ENCODE measurements at places on chromosomes 1 and 21.

GRCh38 chr1:180157108-180157507 is 2.4 kb downstream of the QSOX1 start:
- DNase-seq, result no peak

GRCh38 chr1:81802457-81802706 is 1.6 kb downstream of the ADGRL2 start:
- no peak for DNase-seq

DNA sequence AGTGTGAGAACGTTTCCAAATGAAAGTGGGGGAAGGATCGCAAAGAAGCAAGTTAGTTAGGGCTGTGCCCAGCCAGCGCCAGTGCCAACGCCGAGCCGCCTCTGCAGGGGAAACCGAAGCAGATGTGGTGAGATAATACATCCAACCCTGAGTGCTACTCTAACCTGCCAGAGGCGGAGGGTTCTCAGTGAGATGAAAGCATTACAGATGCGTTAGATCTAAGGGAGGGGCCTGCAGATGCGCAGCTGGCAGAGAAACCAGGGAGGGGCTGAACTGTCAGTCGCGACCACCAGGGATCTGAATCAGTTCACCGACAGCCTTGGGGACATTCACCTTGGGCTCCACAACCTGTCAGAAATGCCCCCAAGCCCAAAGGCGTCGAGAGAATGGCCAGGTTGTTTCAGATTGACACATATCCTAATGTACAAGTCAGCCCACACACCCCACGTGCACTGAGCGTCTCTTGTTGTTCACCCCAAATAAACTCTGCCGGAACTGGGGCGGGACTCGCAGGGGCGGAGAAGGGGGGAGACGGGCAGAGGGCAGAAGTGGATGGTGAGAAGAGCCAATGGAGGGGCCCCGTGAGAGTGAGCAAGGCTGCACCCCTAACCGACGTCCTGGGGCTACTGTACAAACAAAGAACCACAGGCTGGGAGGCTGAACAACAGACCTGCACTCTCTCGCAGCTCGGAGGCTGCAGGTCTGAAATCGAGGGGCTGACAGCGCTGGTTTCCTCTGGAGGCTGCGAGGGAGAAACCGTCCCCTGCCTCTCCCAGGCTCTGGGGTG is 8.7 kb upstream of the UMODL1 start:
- no peak for DNase-seq

DNA sequence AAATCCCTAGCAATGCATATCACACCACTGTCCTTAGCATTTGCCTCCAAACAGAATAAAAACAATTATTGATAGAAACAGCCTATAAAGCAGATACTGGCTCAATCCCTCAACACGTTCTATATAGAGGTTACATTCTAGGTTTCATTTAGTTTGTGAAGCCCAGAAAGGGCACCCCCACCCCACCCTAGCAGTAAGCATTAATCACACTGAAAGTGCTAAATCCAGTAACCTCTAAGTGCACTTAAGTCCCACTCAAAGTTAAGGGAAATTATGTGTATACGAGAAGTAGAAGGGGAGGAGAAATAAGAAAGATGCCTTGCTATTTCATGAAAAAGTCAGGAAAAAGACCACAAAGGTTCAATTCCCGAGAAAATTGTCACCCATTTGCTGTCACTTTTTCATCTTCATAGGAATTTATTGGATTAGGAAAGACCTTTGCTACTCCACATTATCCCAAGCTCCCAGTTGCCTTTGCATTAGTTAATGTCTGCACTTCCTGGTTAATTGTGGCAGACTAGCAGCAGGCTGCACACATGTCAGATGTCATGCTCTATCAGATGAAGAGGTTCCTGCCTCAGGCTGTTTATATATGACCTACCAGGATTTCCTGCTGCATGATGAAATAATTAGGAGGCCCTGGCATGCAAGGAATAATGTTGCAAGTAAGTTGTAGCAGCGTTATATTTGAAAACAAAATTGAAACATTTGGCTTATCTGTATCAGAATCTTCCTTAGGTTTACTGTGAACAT is 54.5 kb upstream of the LHX8 start:
- DNase-seq, result peak; percentile 63

- no peak for DNase-seq
These were observed 21.9 kb upstream of the TRIM67 start for GRCh38 chr1:231139659-231140654.

GRCh38 chr1:6783936-6784559 is 1.2 kb upstream of the CAMTA1 start:
- DNase-seq, result no peak

GRCh38 chr1:29964718-29965533 is 728.6 kb downstream of the PTPRU start:
- DNase-seq, result no peak

GRCh38 chr1:37556712-37557196 is at the start of gene DNALI1:
DNALI1 (plus strand) TSS chr1:37556940; CDS start chr1:37556995, 55 bp downstream.
- DNase-seq, result peak; percentile 94

GRCh38 chr1:81151206-81151605 is 649.5 kb upstream of the ADGRL2 start:
- DNase-seq, result no peak

DNA sequence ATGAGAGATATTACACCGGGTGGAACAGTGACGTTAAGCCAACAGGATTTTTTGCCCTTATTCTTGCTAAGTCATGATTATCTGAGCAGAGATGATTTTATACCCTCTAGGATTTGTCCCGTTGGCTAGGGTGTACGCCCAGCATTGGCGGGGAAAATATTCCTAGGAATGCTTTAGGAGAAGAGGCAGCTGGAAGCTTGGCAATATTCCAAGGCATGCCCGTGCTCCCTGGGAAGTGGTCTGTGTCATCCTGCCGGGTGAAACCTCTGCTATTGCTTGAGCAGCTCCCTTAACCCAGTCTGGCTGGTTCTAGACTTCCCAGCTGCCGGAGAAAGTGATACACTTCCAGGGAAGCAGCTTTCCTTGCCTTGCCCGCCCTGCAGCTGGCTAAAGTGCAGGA is 16.2 kb downstream of the CHRNB2 start:
- DNase-seq, result no peak

DNA sequence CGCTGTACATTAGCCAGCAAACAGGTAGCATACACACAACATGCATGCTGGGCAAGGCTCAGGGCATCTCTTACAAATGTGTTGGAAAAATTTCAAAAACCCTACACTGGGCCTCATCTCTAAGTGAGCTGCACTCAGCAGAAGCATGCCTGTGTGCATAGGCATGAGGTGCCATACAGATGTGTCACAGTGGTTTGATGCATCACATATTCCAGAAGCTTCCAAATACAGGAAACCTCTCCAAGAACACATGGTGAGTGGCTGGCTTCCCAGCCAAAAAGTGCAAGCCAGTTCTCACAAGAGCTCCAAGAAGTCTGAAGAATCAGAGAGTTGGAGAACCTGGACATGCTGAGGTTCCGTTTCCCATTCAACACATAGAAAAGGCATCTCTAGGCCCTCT is 58.3 kb downstream of the CD46 start:
- no peak for DNase-seq

- DNase-seq, result no peak
These were observed 1.2 kb upstream of the H6PD start for GRCh38 chr1:9233241-9233941.

- DNase-seq, result no peak
These were observed 166.1 kb upstream of the DPYD start for GRCh38 chr1:98086796-98087441.

GRCh38 chr1:175733722-175734121 is 9.7 kb downstream of the TNR start:
- DNase-seq, result no peak

GRCh38 chr1:164452549-164452948 is 106.4 kb upstream of the PBX1 start:
- peak; percentile 7 for DNase-seq

DNA sequence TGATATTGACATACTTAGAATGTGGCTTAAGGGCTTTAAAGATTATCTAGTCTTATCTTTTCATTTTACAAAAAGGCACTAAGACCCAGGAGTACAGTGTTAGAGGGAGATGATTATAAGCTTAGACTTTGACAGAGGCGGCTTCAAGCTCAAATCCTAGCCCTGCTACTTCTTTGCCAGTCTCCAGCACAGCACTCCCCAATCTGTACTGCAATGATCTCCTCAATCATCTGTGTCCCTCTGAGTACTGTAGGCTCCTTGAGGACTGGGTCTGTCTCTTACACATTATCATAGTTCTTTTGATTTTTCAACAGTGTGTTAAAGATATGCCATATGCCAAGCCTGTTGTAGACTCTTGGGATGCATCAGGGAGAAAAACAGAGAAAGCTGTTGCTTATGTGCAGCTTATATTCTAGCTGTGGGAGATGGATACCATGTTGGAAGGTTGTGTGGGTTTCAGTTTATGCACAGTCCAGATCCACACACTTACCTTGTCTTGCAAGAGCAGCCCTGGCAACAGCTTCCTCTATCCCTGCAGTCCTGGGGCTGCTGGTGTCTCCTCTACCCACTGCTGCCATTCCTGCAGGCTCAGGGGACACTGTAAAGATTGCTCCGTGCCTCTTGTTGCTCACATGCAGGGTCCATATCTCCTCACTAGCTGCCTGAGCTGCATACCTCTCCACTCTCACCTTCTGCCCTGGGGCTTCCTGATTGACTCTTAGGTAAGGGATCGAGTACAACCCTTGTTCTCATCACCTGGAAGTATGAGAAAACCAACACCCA is 103.9 kb upstream of the TSPAN2 start:
- DNase-seq, result no peak

DNA sequence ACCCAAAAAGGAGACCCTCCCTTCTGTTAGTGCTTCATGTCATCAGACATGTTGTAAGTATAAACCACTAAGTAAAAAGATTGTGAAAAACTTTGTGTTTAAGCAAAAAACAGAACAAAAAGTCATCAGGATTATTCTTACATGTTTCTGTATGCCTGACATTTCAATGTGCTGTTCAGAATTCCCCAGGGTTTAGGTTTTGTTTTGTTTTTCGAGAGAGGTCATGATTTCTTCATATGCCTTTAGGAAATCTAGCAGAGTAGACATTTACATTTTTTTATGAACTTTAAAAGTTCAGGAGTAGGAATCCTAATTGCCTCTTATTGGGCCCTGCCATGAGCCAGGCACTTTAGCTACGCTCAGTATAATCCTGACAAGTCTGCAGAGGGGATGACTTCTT is 85.3 kb downstream of the VPS13D start:
- no peak for DNase-seq

GRCh38 chr1:226210571-226211176 is 12.8 kb upstream of the MIXL1 start:
- no peak for DNase-seq

DNA sequence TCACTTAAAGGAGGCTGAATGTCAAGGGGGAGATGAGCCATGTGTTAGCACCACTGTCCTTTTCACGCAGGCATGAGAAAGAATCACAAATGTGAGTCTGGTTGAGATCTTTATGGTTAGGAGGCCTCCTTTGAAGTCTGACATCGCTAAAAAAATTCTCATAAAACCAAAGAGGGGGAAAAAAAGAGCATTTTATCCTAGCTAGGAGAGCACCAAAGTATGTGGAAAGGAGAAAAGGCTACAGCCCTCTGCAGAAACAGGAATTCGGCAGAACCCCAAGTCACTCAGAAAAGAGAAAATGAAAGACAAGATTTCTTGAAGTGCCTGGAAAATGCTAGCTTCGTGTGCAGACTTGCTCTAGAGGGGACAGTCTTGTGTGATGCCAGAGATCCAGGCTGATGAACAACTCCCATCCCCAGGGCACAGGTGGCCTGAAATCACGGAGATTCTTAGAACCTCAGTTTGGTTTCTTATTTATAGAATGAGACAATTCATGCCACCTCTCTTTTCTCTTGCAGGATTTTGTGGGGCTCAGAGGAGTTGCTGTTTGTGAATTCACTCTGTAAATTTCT is 61.5 kb downstream of the RUNX1 start:
- no peak for DNase-seq

DNA sequence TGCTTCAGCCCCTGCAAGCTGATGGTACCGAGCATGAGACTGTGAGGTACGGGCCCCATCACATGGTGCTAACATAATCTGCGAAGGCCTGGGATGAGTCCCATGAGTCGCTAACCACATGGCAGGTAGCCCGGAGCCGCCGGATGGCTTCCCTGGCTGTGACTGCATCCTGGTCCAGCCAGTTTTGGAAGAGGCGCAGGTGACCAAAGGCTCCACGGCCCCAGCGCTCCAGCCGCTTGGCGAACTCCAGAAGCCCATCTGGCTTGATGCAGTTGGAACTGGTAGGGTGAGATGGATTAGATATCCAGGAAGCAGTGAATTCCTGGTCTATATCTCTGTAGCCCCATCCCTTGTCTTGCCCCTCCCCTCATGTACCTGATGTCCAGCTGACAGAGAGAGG is 24.6 kb downstream of the LRRC41 start:
- DNase-seq, result no peak

- DNase-seq, result no peak
These were observed 114.1 kb downstream of the VPS13D start for GRCh38 chr1:12343823-12344487.

DNA sequence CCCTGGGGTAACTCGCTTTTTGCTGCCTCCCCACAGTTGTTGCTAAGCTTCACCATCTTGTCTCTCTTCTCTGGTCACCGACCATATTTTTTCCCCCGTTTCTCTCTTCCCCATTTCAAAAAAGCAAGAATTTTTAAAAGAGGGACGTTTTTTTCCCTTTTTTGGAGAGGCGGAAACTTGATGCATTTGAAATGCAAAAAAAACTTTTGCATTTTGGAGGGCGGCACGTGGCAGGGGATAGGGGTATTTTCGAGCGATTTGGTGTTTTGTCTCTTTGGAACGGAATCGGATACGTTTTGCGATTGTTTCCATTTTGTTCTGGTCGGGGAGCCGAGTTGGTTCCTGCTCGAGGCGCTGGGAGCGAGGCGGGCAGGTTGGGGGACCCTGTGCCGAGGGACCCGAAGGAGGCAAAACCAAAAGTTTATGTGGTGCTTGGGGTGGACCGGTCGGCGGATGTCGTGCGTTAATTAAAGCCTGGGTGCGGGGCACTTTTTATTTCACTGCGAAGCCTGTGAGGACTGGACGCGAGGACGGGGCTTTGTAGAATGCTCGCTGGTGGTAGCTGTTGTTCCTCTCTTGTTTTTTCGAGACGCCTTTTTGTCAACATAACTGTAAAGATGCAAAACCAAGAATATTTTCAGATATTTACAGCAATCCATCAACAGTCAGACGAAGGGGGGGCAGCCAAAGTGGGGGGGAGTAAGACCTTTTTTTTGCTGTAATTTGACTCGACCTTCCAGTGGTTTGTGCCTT is 884 bp downstream of the H3-3A start:
- peak; percentile 31 for DNase-seq

DNA sequence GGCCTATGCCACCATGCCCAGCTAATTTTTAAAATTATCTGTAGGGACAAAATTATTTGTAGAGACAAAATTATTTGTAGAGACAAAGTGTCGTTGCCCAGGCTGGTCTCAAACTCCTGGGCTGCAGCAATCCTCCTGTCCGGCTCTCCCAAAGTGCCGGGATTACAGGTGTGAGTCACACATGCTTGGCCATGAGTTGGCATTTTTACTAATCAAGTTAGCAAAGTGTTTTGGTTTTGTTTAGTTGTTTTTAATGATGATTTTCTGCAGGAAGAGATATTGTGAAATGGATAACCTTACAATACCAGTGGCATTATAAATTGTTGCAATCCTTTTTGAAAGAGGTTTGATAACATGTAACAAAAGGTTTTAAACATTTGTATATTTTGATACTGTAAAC is 65.3 kb upstream of the MAGI3 start:
- no peak for DNase-seq

All from NCI-H2081 (cell line).